Spinal cord (tissue), 10 donors: ENCODE measurements at places on chromosomes 11 and 22.

DNA sequence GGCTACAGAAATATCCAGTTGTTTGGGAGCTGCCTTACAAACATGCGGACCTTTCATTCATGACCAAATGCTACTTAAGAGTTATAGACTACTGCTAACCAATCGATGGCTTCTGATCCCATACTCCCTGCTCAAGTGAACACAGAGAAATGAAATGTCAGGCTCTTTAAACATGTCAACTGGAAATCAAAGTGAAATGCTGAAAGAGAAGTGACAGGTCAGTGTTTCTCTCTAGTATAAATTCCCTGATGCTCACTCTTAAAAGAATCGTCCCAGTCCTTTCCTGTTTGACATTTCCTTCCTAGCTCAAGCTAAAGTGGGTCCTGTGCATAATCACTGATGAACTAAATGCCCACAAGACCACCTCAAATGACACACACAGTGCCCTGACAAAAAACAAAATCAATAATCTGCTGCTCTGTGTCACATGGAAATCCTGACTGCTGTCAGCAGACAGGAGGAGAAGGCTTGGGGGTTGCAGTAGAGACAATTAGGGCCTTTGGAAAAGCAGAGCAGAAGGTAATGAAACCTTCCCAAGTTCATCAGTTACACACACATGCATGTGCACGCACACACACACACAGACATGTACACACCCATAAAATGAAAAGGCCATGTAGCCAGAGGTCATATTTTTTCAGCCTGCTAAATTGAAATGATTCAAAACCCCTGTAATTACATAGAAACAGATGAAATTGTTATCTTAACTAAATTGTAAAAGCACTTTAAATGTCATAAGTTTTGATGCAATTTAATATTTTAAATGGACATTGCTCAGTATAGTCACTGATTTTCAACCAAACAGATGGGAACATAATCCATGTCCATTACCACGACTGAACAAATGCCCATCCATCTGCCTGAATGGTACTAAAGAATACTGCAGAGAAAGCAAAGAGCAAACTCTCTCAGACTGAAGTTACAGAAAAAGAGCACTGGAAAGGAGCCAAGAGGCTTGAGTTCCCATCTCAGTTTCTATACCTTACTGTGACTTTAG, 330.7 kb downstream of the TTC28 start:
- no peak for DNase-seq

GRCh38 chr11:100942016-100942415, 187.6 kb downstream of the PGR start:
- DNase-seq: peak; percentile 51

GRCh38 chr11:57904376-57904775, 119.3 kb upstream of the OR9Q1 start:
- no peak for DNase-seq

DNA sequence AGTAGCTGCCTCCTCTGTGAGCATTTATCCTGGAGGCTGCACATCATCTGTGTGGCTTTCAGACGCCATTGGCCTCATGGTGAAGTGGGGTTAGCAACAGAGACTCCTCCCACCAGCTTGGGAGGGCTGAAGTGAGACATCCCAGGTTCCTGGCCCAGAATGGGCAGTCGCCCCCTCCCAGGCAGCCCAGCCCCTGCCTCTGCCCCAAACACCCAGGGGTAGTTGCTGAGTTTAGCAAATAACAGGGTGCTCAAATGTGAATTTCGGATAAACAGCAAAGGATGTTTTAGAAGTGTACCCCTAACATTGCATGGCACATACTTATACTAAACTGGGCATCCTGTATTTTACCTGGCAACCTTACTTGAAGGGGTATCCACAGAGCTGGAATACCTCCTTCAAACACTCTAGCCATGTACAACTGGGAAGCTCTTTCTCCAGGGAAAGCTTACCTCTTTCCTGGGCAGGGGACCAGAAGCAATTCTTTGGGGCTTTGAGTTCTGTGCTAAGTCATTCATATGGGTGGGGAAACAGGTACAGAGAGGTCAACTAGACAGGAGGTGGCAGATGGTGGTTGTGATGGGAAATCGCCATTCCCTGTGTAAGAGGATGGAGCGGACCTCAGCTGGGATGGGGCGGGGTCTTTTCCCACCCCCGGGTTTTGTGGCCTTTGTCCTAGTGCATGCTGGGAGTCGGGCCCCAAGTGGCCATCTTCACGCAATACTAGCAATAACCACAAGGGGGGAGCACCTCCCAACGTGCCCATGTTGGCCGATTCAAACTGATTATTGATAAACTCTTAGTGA, 19.3 kb downstream of the MTFP1 start:
- DNase-seq: no peak

DNA sequence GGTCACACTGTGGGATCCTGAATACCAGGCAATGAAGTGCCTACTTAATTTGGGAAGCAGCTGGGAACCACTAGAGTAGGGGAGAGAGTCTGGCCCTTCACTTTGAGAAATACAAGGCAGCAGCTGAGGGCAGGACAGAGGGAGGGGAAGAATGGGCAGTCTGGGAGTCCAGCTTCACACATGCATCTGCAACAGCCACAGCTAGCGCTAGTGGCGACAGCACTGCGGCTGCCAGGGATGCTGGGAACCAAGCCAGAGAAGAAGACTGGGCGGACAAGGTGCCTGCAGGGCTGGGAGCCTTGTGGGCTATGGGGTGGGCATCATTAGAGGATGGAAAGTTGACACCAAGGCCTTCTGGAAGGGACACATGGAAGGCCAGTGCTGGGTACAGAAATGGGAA, 15.8 kb downstream of the SCUBE2 start:
- no peak for DNase-seq

GRCh38 chr11:86140334-86140990, 71.6 kb upstream of the PICALM start:
- DNase-seq: no peak

GRCh38 chr11:58688789-58689503, 42.8 kb downstream of the GLYAT start:
- DNase-seq: no peak

DNA sequence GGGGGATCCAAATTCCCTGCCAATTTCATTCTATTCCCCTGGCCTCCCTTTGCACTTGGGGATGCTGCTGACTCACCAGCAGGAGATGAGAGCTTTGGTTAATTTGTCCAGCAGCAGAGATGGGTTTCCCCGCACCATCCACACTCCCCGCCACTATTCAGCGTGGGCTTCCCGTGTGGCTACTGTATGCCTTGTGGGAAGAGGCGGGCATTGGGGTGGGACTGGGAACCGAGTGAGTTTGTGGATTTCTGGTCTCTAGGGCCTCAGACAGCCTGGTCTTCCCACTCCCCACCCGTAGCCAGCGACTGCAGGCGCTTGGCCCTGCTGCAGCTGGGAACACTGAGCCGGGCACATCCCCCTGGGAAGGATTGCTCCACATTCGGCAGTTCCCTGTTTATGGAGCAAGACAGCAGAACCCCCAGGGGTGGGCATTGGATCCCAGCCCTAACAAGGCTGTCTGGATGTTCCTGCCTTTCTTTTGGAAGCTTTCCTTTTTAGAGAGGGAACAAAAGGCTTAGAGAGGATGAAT, 23.4 kb downstream of the KIAA1671 start:
- no peak for DNase-seq

DNA sequence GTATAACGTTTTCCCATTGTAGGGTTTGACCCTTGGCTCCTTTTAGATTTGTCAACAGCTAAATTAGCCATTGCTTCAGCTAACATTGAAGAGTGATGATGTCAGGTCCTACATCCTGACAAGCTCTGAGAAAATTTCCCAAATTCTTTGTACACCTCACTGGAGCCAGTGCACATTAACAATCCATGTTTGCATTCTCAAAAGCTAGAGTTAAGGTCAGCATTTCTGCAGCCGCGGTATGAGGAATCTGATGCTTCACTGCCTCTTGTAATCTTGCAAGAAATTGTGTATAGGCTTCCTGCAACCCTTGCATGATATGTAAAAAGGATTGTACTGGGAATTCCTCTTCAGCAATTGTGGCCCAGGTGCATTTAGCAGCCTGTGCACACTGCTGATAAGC, 33.1 kb upstream of the NCAM1 start:
- no peak for DNase-seq
